Fibroblast of the aortic adventitia (primary cell): ENCODE measurements at places on chromosomes 11 and 22. TPM values are rescaled to one million over a fixed set of nuclear protein-coding genes. Genes with fewer than 3 reads are reported as not detected.
A peak's percentile ranks its signal among the peaks of the same experiment; 100 is the strongest.

DNA sequence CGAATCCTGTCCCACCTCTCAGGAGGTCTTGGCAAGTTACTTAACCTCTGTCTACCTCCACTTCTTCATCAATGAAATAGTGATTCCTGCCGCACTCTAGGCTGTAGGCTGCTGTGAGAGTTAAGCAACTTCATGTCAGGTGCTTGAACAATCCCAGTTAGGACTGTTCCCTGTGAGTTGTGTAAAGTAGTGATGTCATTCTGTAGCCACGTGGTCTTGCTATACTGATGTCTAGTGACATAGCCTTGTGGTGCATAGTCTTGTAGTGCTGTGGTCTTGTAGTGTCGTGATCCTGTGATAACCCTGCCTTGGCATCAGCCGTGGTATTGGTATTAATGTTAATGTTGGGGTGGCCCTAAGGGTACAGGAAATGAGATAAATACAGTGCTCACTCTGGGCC is 30.3 kb upstream of the PRR5 start:
- peak; percentile 43 for DNase-seq

GRCh38 chr11:69912911-69913451 is 93.8 kb upstream of the FGF3 start:
- DNase-seq: peak; percentile 15

- DNase-seq: peak; percentile 80
Observed at GRCh38 chr11:45899448-45900174, 7.5 kb downstream of the FREY1 start.

CACNA1I gene
- under 0.01 and 0.08 TPM in 2 replicates for total RNA-seq

DNA sequence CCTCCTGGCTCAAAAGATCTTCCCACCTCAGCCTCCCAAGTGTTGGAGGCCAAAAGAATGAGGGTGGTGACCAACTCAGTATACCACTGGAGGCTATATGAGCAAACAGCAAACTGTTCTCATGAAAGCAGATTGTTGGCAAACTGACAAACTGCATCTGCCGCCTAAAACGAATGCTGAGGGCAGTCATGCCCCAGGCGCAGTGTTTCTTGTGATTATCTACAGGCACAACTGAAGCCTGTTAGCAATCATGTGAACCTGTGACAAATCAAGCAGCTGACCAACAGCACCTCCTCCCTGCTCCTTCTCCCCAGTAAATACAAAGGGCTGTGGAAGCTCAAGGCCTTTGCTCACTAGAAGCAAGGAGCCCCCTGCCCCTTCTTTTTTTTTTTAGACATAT is 47.8 kb downstream of the BTBD10 start:
- DNase-seq: no peak
